RPMI8226 (cell line): ENCODE measurements at places on chromosomes 3 and 15.

- DNase-seq, result no peak
Measured at GRCh38 chr15:33370623-33371020, 59.9 kb downstream of the RYR3 start.

DNA sequence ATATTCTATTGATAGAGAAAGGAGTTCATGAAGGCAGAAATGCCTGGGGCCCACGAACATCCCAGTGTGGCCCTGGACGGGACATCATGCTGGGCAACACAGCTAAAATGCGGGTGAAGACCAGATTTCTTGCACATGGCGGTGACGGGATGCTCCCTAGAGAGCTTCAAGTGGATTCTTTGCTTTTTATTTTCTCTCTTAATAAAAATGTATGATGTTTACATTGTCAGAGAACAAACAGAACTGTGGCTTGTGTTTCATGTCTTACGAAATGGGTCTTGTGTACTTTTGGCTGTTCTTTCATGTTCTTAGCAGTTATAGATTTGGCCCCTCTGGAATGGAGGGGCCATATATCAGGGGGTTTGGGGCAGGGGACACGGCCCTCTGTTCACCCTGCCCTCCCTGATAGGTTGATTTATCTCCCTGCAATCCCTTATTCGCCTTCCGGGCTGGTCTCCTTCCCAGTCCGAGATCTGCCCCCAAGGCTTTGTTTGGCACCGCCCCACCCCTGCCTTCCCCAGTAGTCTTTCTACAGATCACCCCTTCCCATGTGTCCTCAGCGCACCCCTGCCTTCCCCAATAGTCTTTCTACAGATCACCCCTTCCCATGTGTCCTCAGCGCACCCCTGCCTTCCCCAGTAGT, 68.7 kb upstream of the CGNL1 start:
- DNase-seq, result no peak

- DNase-seq, result no peak
Measured at GRCh38 chr15:29711531-29711930, 110.7 kb downstream of the TJP1 start.

DNA sequence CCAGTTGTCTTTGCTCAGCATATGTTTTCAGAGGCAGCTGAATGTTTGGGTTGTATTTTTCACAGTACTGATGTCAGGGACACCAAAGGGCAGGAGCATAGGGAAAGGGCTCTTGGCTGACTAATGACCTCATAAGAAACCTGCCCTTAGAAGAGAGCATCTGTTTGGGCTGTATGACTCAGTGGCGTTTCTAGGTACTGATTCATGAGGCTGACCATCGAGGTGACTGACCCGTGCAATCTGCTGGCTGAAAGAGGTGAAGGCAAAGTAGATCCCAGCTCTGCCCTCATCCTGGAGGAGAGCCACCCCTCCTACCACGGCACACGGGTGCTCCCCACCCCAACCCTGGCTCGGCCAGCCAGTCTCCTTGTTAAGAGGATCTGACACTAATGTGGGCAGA, 8.3 kb downstream of the LMCD1 start:
- no peak for DNase-seq

- DNase-seq, result no peak
Measured at GRCh38 chr3:169118666-169119370, 544.7 kb downstream of the MECOM start.

DNA sequence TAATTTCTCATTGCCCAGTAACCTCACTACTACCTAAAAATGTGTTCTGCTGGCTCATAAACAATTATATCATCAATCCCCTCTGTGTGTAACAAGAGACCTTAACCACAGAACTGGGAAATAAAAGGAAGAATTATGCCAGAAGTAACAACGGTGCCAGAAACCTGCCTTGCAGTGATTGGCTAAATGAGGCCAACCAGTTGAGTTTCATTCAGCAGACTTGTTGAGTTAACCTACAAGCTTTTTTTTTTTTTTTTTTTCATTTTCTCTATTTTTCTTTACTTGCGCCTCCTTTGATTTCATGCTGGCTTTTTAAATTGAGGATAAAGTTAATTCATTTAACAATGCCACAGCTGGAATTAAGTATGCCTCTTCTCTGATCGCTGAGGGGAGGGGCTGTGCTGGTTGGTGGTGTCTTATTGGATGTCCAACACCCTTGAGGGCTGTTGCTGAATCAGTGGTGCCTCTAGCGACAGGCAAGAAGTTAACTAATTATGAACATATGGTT, 30.0 kb upstream of the GMNC start:
- no peak for DNase-seq

- no peak for DNase-seq
Measured at GRCh38 chr3:71176366-71176765, 407.2 kb downstream of the FOXP1 start.

GRCh38 chr3:78830470-78830869, 937.3 kb downstream of the ROBO1 start:
- DNase-seq, result no peak

DNA sequence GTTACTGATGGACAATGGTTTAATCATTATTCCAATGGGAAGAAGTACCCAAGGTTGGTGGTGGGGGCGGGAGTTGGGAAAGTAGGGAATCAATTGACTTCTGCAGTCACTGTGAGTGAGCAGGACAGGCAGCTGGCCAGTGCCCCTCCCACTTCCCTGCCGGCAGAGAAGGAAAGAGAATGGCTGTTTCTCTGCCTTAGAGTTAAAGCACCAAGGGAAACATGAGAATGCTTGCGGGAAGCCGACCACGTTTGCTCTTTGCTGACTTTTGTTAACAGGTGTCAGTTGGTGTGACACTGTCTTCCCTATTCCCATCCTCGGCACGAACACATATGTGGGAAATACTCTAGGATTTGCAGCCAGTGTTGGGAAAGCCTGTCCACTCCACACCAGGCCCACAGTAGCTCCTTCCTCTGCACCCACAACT, 33.5 kb upstream of the MFSD1 start:
- DNase-seq, result no peak

- no peak for DNase-seq
Measured at GRCh38 chr3:99470841-99471240, 167.6 kb upstream of the COL8A1 start.

DNA sequence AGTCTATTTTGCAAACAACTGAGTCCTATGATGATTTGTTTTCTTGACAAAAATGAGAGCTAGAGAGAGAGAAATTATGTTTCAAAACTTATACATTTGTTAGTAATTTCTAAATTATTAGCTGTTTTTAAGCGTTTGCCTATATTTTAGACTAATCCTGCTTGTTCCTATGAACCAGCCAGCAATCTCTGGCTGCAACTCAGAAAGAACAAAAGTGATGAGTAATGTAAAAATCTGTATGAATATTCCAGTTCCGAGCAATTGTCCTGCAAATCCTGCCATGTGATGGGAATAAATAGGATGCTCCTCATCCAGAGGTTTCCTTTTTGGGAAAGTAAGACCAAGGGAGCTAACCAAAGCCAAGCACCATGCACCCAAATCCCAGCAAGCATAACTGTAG, 228.3 kb upstream of the GBE1 start:
- no peak for DNase-seq

GRCh38 chr15:68585574-68586273, 6.9 kb downstream of the CORO2B start:
- no peak for DNase-seq

DNA sequence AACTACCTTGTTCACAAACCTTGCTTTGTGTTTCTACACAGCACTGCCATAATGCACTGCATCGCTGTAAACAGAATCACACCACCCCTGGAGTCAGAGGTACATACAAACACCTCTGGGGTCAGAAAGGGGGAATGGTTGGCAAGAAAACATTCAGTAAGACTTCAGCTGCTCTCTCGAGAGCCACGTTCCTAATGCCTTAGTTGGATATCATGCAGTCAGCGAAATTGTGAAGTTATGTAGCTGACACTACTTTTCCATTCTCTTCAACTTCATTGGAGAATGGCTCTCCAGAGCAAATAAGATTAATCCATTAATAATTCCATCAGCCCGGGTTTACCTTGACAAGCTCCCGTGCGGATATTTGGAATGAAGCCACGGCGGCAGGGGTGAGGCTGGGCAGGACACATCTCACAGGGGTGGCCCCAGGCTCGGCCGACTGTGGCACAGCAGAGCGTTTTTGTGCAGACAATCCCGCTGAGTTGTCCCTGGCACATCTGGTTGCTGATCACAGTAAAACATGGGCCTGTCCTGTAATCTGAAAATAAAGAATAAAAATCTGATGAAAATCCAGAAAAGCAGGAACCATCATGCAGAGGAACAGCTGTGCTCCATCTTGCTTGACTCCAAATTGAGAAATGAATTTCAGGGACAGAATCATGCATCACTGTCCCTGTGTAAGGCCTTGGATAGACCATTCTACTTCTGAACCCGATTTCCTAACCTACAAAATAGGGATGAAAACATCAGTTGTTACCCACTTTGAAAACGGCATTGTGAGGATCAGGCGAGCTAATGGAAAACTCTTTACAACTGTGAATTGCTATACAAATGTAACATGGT, 108.0 kb downstream of the FBN1 start:
- no peak for DNase-seq

GRCh38 chr15:42808913-42809312, 72.0 kb upstream of the CDAN1 start:
- DNase-seq, result no peak

- no peak for DNase-seq
Measured at GRCh38 chr3:186173224-186173815, 64.4 kb upstream of the ETV5 start.

DNA sequence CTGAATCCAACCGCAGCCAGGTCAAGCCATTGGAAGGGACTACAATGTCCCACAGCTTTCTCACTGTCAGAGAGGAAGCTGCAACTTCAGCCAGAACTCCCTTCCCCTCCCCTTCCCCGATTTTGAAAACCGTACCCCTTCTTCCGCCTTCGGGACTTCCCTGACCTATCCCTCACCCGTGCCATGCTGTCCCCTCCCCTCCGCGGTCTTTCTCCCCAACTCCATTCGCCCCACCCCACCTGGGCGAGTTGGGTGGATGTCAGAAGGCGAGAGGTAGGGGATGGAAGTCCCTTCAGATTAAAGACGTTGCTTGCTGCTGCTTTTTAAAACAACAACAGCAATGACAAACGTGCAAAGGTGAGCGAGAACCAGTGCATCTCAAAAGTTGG, 723 bp downstream of the CPNE4 start:
- DNase-seq, result no peak

DNA sequence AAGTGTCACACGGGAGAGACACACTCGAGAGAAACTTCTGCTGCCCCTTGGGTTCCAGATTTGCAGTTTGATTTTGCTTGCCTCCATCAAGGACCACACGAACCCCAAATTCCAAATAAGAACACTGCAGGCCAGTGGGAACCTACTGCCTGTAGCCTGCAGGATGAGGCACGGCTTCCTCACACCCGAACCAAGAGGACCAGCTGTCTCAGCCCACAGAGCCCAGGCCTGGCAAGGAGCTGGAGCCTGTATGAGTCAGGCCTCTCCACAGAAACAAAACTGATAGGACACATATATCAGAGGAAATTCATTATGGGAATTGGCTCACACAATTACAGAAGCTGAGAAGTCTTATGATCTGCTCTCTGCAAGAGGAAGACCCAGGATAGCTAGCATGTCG, 188.1 kb upstream of the NSMCE3 start:
- DNase-seq, result no peak

DNA sequence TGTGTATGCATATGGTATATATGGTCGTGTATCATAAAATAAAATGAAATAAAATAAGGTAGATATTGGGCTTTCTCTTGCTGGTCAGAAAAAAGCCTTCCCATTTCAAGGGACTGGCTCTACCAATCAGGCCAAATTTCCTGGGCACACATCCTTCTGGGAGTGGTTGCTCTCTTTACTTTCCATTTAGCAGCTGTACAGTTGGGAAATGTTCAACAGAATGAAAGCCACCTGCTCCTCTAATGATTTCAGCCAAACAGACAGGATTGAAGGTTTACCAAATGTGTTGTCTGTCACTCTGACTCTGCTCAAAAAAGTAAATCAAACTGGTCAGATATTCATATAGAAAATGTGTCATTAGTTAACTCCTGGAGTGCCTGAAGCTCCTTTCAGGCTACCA, 380.4 kb downstream of the ROBO2 start:
- DNase-seq, result no peak

DNA sequence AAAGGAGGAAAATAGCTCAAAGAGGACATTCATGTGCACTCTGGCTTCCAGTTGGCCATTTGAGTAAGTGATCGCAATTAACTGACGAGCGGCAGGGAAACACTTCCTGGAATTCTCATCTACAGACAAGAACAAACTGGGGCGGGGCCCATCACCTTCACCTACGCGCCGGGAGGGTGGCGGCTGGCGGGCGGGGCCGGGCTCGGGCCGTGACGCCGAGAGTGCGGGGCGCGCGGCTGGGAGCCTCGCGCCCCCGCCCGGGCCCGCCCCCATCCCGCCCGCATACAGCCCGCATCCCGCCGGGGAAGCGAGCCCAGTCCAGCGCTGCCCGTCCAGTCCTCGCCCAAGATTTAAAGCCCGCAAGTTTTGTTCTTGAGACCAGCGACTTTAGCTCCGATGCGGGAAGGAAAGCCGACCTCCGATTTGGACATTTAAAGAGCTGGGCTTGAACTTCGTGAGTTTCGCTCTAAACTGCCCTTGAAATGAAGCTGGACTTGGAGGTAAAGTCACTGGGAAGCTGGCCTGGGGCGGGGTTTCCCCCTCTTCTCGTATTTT, at the start of gene B3GNT5:
TSS of gene B3GNT5 (plus strand) at position 281 of the 555 bp plus-strand sequence. CDS start 16,546 bp downstream, outside the sequence.
- no peak for DNase-seq

GRCh38 chr15:48186271-48186670, 5.2 kb upstream of the CTXN2 start:
- DNase-seq, result no peak

DNA sequence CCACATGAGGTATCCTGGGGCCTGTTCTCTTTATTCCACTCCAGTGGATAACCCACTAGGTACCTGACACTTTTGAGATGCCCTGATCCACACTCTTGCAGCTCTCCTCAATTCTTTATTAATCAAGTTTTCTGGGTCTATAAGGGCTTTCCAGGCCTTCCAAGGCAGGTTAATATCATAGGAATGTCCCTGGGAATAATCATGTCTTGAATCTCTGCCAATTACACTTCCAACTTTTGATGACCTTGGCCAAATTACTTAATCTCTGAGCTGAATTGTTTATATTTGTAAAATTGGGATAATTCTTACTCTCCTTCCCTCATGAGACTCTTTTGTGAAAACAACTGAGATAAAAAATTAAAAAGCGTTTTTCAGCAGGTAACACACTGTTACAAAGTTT, 881.7 kb downstream of the MCTP2 start:
- no peak for DNase-seq

GRCh38 chr15:26759986-26760385, 12.9 kb downstream of the GABRB3 start:
- DNase-seq, result no peak

GRCh38 chr3:183490211-183490601, 61.8 kb upstream of the MCF2L2 start:
- DNase-seq, result no peak

DNA sequence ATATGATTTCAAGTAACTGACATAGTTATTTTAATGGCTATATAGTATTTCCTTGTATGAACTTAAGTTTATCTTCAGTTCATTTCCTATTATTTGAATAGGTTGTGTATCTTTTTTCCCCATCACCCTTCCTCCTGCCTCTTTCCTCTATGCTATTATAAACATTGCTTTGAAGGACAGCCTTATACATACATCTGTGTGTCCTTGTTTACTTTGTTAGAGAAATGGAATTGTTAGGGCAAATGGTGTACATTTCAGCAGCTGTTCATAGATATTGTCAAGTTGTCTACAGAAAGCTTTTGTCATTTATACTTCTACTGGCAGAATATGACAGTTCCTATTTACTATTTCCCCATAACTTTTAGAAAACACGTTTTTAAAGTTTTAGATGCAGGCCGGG, 18.4 kb downstream of the AKAP13 start:
- DNase-seq, result no peak

- DNase-seq, result no peak
Measured at GRCh38 chr3:186025161-186025560, 83.7 kb downstream of the ETV5 start.
